ENCODE measurements at places on chromosomes 2 and 18. TPM values are rescaled to one million over a fixed set of nuclear protein-coding genes. Genes with fewer than 3 reads are reported as not detected.

DNA sequence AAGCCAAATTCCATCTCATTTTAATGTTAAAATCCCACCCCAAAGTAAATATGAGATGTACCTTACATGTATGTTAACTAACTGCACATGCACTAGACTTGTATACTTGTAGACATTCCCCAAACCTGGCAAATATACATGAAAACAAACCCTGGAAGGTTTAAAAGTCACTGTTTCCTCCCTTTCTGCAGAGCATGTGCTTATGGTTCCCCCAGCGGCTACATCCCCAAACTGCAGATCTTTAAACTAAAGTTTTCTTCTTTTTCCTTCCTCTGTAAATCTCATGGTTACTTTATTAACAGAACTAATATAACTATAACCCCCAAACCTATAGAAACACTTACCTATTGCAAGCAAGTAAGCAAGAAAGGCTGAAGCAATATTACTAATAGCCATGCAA lies 731.5 kb downstream of the LRP1B start:
- H3K4me1 ChIP-seq: no peaks in the 10 kb centered on the region
- H3K27me3 ChIP-seq: no peaks in the 10 kb centered on the region
- no peaks in the 10 kb centered on the region for H3K36me3 ChIP-seq
- no peak overlapping the region for H3K27ac ChIP-seq

DNA sequence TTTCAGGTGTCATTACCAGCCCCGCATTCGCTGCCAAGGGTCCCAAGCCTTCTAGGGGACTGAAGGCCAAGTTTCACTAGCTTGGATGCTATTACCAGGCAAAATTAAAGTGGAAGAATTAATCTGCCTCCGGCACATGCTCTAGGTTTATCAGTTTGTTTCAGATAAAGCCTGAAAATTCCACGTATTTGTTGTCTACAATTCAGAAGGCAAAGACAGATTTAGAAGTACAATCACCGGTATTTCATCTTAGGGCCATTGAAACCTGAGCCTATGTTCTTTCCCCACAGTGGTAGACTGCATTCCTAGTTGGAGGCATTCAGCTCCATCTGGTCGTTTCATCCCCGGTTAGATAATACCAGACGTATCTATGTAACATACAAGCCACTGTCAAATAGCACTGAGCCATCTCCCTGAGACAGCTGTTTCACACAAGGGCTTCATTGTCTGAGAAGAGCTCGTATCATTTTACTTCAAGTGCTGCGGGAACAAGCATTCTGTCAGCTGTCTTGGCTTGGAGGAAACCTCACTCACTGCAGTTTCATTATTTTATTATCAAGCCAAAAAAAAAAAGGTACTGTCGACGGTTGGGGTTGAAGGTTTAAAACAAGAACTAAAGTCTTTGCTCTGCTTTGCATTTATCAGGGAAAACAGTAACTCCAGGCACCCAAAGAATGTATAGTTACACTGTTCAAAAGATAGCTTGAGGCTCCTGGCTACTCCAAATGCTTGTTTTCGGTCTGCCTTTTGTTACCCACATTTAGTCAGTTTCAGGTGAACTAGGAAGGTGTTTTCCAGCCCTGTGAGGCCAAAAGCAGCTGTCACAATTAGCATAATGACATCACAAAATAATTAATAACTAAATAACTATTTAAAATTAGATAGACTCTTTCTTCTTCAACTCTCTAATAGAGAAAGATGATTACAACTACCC lies 76.7 kb downstream of the TGIF1 start:
- no peak for DNase-seq
- peaks cover 17% of the 10 kb centered on the region for H3K4me1 ChIP-seq
- H3K27me3 ChIP-seq: no peaks in the 10 kb centered on the region
- peak overlapping the region; percentile 55 for H3K4me3 ChIP-seq
- no peak overlapping the region for H3K27ac ChIP-seq

- H3K36me3 ChIP-seq: no peaks in the 10 kb centered on the region
- no peak for DNase-seq
- no peak overlapping the region for H3K4me3 ChIP-seq
- H3K27ac ChIP-seq: no peak overlapping the region
These were observed 196.4 kb upstream of the HDAC4 start for GRCh38 chr2:239597216-239597615.

DNA sequence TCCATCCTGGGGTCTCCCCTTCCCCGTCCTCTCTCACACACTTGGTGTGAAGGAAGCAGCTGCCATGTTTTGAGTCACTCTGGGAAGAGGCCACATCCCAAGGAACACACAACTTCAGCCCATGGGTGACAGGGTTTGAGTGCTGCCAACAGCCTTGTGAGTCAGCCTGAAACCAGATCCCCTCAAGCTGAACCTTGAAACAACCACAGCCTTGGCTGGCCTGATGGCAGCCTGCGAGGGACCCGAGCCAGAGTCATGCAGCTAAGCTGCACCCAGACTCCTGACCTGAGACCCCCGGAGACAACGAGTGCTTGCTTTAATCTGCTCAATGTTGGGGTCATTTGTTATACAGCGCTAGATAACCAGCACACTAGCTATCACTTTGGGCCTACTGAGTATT lies 19.3 kb upstream of the MC2R start:
- H3K4me1 ChIP-seq: no peaks in the 10 kb centered on the region
- no peak for DNase-seq
- H3K4me3 ChIP-seq: no peak overlapping the region
- H3K36me3 ChIP-seq: no peaks in the 10 kb centered on the region

DNA sequence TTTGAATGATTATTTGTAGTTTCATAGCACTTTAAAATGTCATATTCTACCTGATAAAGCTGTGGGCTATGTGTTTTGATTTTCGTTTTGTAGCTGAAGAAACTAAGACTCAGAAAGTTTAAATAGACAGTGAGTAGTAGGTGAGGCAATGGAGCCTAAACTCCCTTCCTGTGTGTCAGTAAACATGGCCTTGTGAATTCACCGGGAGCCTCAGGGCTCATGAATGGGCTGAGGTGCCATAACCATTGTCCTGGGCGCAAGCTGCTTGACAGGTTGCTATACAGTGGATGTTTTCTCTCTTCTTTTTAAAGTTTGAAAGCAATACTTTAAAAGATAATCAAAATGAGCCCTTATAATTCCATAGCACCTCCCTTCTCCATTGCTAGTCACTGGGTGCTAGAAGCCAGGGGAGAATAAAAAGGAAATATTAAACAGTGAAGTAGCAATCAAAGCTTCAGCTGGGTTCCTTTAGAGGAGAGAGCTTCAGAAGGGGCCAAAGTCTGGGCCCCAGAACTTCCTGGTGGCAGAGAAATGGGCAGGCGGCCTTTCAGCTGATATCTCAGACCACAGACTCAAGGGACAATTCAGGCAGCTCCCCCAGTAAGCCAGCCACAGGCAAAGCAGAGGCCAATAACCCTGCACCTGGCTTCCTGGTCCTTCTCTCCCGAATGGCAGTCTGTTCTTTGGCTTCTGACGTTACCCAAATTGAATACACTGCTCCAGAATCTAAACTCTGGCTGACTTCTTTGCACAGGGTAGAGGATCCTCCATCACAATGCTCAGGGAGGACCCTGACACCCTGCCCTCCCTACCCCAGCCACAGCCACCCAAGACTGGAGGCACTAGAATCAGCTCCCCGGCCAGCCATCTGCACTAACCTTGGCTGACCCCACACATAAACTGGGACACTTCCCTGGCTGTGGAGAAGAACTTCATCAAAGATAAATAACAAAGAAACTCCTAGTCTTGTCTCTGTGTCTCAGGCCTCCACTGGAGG lies 51.8 kb upstream of the NPAS2 start:
- no peak overlapping the region for H3K27ac ChIP-seq
- peaks cover 11% of the 10 kb centered on the region for H3K27me3 ChIP-seq
- H3K36me3 ChIP-seq: no peaks in the 10 kb centered on the region
- DNase-seq: no peak

DNA sequence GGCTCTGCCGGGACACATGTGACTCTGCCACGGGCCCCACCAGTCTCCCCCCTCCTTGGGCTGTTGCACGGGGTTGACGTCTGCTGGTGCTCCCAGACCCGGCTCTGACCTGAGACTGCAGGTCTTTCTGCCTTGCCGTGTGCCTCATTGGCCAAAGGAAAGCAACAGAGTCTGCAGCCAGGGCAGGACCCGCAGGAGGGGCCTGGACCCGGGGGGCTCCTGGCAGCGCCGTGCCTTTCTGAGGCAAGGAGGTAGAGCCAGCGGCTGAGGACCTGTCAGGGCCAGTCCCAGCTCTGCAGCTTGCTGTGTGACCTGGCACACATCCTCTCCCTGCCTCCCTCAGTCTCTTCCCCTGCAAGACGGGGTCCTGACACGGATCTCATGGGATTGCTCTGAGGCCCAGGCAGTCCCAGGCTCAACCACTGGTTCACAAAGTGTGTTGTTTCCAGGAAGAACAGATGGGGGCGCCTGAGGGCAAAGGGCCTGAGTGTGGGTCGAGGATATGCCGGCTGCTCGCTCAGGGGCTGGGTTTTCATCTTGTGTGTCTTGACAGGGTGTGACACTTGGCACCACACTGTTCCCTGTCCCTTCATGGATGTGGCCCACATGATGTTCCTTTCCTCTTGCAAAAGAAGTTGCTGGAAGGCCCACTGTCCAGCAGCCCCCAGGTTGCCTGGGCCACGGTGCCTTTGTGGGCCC lies 9.0 kb downstream of the CAPN10 start:
- H3K27me3 ChIP-seq: no peaks in the 10 kb centered on the region
- H3K36me3 ChIP-seq: peaks cover 15% of the 10 kb centered on the region
- H3K4me1 ChIP-seq: peaks cover 4% of the 10 kb centered on the region
- H3K27ac ChIP-seq: peak overlapping the region; percentile 49

GRCh38 chr2:105432749-105433148 lies 33.9 kb upstream of the FHL2 start:
- H3K27ac ChIP-seq: no peak overlapping the region
- H3K36me3 ChIP-seq: no peaks in the 10 kb centered on the region
- H3K4me3 ChIP-seq: no peak overlapping the region

DNA sequence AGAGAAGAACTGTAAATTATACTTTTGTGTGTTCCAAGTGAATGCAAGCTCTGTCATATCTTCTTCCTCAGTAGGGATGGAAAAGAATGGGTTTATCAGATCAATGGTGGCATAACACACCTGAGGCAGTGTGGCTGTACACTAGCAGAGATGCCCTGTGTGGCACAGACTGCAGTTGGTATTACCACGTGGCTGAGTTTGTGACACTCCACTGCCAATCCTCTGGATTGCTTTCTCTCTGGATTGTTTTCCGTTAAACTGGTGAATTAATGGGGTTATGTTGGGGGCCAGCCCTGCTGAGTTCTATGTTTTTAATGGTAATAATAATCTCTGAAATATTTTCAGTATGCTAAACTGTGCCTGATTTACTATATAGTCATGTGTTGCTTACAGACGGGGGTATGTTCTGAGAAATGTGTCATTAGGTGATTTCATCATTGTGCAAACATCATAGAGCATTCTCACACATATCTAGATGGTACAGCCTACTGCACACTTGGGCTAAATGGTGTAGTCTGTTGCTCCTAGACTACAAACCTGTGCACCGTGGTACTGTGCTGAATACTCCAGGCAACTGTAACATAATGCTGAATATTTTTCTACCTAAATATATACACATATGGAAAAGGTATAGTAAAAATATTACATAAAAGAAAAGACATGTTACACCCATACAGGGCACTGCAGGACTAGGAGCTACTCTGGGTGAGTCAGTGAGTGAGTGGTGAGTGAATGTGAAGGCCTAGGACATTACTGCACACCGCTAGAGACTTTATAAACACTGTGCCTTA lies 84.7 kb upstream of the ST6GAL2 start:
- H3K4me1 ChIP-seq: no peaks in the 10 kb centered on the region
- H3K27me3 ChIP-seq: no peaks in the 10 kb centered on the region
- no peak for DNase-seq
- no peak overlapping the region for H3K27ac ChIP-seq
- no peak overlapping the region for H3K4me3 ChIP-seq
- H3K36me3 ChIP-seq: no peaks in the 10 kb centered on the region

DNA sequence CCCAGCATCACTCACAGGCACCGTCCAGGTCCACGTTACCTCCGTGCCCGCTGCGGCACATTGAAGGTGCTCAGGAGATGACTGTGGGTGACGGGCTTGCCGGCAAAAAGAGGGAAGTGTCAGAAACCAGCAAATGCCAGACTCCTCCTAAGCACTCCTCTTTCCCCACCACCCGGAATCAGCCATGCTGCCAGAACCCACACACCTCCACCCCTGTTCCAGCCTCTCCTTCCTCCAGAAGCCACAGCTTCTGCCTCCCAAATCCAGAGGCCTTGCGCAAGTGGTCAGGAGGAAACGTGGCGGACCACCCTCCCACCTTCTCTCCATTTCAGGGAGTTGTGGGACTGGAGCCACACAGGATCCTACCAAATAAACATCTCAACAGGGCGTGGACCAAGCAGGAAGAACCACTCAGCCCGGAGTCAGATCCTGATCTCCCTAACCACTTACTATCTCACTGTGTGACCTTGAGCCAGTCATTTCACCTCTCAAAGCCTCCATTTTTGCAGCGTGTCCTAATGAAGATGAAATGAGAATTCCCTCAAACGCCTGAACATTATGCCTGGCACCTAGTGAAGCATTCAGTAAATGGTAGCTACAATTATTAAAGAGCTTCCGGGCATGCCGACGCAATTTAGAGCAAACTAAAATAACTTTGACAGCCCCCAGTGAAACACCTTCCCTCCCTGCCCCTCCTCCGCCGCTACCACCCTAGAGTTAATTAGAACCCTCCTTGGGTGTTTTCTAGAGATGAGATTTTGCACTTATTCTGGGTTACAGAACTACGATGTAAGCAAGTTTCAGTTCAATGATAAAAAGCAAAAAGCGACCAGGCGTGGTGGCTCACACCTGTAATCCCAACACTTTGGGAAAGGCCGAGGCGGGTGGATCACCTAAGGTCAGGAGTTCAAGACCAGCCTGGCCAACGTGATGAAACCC lies 32.9 kb downstream of the SMAD7 start:
- H3K36me3 ChIP-seq: peaks cover 26% of the 10 kb centered on the region
- H3K27me3 ChIP-seq: no peaks in the 10 kb centered on the region
- H3K4me1 ChIP-seq: peaks cover 61% of the 10 kb centered on the region
- DNase-seq: no peak

GRCh38 chr2:108267101-108267500 lies 21.6 kb upstream of the SULT1C2 start:
- no peak overlapping the region for H3K4me3 ChIP-seq
- H3K4me1 ChIP-seq: no peaks in the 10 kb centered on the region

DNA sequence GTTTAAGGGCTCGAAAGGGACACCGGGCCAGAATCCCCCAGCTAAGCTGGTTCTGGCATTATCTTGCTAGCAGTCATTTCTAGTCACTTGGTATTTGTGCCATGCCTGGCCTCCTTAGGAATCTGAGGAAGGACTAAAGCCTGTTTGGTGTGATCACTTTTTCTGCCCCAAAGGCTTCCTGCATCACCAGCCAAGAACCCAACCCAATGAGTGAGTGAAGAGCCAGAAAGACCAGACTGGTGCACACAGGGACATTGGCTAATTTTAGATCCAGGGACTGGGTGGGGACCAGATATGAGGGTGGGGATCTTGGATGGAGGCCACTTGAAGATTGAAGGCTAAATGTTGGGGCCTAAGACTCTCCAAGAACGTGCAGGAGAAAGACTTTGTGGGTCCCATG lies 411.9 kb upstream of the TNP1 start:
- no peak overlapping the region for H3K27ac ChIP-seq
- H3K4me3 ChIP-seq: no peak overlapping the region
- DNase-seq: no peak
- H3K27me3 ChIP-seq: peaks cover 15% of the 10 kb centered on the region
- H3K36me3 ChIP-seq: peaks cover 2% of the 10 kb centered on the region

Gene UGT1A10
- total RNA-seq: not detected

Gene MC2R
- total RNA-seq: not detected

Gene TRIP12
- 221 TPM for total RNA-seq

Gene SCN7A
- total RNA-seq: not detected

Gene FBLN7
- 0.58 TPM for total RNA-seq

Gene CNDP1
- total RNA-seq: not detected

Gene C2orf78
- not detected for total RNA-seq

Gene ERICH2
- not detected for total RNA-seq

Gene INPP4A
- total RNA-seq: 152 TPM

Gene SULT6B1
- total RNA-seq: not detected

Gene IFIH1
- 37.6 TPM for total RNA-seq

Gene NCKAP5
- total RNA-seq: not detected

Gene FKBP1B
- total RNA-seq: 3.2 TPM

Gene BBS5
- 2.2 TPM for total RNA-seq

All from activated CD8-positive, alpha-beta T cell treated with anti-CD3 and anti-CD28 coated beads, Interleukin-2, amount 10 ng/mL, durations not matched to agents 7 days and 5 days (primary cell).